ENCODE measurements at places on chromosomes 1 and 21.

DNA sequence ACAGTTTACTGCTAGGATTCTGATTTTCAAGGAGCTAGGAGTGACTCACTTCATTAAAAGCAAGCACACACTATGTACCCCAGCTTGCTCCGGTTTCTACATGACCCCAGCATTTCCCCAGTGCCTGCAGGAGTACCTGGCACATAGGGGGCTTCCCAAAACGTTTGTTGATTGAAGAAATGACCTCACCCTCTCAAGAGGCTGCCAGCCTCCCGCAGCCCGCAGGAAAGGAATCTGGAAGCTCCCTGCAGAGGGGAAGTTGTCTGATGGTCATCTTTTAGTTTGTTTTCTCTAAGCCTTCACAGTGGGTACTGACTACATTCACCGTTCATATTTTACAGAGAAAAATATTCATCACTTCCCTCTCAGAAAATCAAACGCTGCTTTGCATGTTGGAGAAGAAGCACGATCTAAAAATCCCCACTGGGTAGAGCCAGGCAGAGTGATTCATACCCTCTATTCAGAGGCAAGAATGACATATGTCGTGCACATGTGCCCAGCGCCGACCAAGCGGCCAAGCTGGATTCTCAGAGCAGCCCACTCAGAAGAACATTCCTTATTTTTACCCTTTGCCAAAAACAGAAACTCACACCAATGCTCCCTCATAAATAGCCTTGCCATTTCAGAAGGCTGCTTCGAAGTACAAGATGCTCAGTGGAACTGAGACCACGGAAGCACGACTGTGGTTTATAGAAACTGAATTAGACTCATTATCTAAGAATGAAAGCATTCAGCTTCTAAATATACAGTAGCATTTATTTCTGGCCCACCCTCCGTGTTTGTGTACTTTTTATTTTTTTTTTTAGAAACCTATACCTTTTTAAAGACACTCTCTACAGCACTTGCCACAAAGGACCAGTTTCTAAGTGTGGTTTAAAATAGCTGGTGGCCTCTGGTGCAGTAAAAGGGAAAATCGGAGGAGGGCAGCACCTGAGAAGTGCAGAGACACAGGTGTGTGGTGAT, 143.2 kb downstream of the MIS18A start:
- no peak for DNase-seq

DNA sequence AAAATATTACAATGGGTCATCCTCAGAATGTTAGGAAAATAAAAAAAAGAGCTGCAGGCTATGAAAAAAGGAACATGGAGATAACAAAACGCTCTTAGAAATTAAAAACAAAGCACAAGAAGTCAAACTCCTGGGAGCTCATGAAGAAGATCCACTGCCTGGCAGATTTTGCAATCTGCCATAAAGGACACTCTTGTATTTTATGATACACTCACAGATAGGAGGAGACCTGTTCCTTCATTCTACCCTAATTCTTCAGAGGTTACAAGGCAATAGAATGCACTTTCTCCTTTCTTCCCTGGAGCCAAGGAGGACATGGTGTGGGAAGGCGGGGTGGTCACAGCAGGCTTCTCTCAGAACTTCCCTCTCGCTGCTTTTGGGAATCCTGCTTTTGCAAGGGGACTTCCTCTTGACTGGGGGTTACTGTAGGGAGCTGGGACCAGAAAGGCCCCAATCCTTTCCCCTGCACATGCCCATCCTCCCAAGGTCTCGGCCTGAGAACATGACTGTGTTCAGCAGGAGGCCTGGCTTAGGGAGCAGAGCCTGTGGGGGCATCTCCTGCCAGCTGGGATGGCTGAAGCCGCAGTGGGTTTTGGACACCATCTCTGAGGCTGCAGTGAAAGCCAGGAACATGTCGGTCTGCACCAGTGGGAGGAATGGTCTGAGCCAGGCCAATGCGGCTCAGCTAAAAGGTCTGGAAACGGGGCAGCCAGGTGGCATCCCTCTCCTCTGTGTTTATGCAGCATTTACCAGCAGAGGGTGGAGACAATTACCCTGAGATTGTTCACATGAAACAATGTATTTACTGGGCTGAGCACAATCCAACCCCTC, 44.8 kb downstream of the GPR161 start:
- no peak for DNase-seq

GRCh38 chr1:208510192-208510952, 266.2 kb upstream of the PLXNA2 start:
- DNase-seq = no peak

DNA sequence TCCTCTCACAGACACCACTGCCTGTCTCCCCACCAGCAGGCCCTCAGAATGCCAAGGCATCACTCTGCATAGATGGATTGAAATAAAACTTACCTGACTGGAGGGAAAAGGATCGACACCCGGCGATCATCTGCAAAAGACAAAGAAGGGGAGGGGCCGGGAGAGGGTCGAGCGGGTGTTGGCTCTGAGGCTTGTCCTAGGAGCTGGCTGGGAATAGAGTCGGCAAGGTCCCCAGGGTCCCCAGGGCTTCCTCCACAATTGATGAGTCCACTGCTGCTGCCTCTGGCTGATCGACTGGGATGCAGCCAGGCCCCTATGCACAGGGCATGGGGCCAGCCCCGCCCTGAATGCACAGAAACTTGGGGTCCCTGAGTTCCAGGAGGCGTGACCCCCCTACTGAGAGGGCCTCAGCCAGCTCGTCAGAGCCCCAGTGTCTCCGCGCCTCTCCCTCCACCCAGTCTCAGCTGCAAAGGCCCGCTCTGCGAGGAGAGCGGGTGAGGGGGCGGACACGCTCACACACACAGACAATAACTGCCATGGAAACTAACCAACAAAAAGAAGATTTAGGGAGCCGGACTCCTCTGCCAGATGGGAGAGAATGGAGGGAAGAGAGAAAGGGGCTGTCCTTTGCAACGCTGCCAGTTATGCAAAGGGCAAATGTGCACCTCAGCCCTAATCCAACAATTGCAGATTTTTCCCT, at the start of gene KLHDC8A:
Gene KLHDC8A, minus strand, starts transcription at position 483 of the 700 bp plus-strand sequence. CDS start 13,318 bp downstream, outside the sequence.
- DNase-seq = no peak

DNA sequence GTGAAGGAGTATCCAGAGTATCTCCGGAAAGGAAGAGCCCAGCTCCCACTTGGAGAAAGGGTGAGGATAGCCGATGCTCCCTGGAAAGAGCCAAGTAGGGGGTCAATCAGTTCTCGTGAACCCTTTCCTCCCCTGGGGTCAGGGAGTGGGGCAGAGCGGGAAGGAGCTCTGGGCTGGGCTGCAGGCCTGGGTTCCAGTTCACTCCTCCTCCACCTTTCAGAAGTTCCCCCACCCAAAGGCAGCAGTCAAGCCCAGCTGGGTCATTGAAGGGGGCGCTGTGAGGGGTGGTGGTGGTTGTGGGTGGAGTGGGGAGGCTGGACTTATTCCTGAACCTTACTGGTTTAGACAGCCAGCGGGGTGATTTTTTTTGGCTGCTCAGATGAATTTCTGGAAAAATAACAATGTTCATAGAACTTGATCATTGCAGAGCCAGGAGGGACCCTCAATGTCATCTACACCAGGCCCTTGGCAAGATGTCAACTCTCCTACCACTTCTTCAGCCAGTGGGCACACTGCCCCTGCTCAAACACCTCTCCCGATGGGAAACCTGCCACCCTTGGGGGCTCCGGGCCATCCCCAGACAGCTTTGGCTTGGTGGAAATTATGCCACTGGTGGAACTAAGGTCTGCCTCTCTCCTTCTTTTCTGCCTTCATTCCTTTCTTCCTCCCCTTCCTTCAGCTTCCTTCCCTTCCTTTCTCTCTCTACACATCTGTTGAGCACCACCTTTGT, 235.8 kb downstream of the TRABD2B start:
- DNase-seq = no peak

All from tibial artery (tissue), 4 donors.